ENCODE measurements at places on chromosomes 2 and 18.

GRCh38 chr2:49164729-49165128, 10.4 kb upstream of the FSHR start:
- no peak for DNase-seq

DNA sequence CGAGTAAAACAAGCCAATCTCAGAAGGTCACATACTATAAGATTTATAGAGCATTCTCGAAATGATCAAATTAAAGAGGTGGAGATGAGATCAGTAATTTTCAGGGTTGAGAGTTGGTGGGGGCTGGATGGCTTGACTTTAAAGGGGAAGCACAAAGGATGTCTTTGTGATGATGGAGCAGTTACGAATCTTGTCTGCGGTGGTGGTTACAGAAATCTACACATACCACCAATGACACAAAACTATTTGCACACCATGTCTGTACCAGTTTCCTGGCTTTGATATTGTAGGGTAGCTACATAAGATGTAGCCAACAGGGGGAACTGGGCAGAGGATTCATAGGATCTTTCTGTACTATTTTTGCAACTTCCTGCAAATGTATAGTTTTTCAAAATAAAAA, 190.6 kb upstream of the SMIM21 start:
- no peak for DNase-seq

- no peak for DNase-seq
Measured at GRCh38 chr18:75211002-75211621, 515 bp downstream of the TSHZ1 start.

DNA sequence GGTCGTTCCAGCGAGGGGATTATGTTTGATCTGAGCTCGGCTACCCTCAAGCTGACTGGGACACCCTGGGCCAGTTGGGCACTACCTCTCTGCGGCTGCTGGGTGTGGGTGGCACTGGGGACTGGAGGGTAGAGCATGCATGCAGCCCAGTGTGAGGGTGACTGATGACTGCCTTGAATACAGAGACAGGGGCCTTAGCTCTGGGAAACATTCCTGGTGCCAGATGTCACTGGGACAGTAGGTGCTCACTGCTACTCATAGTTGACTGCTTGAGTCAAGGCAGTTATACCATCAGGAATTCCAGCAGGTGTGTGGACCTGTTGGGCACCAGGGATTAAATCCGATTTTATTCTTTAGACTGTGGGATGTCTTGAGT, 33.6 kb upstream of the ATP6V1B1 start:
- no peak for DNase-seq

GRCh38 chr2:71276311-71277146, 49.6 kb upstream of the PAIP2B start:
- DNase-seq, result peak; percentile 88

DNA sequence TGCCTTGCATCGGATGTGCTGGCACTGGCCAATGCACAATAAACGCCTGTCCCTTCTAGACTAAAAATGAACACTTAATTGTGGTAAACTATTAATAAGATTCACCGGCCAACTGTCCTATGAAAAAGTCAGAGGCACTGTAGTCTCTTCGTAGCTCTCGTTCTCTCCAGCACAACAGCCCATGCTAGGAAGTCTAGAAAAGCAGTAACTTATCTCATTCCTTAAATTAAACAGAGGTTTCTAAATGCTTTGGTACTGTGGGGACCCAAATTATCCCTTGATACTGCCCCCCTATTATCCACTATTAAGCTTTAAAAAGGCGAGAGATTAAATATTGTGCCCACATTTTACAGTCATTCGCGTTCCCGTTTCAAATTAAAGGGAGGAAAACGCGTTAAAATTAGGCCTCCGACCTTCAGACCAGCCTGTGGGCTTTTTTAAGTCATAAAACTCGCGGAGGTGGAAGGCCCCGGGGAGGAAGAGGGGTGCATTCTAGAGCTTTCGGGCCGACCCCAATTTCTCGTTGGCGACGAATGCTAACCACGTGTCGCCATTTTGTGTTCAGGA, 1.5 kb upstream of the PCBP1 start:
- DNase-seq, result peak; percentile 24

DNA sequence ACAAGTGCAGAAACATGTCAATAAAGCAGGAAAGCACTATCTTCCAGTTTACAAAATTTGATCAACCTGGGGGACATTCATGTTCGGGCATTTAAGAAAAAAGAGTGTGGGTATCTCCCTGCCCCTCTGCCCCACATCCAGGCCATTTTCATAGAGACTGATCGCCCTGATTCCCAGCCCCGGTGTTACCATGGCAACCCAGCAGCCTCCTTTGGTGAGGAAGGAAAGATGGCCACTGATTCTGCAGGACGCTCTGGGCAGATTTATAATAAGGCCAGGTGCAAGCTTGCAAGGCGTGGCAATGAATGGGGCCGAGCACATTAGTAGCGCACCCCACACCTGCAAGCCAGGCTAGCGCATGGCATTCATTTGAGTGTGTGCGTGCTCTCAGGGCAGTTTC, 36.7 kb upstream of the ARL4C start:
- no peak for DNase-seq

DNA sequence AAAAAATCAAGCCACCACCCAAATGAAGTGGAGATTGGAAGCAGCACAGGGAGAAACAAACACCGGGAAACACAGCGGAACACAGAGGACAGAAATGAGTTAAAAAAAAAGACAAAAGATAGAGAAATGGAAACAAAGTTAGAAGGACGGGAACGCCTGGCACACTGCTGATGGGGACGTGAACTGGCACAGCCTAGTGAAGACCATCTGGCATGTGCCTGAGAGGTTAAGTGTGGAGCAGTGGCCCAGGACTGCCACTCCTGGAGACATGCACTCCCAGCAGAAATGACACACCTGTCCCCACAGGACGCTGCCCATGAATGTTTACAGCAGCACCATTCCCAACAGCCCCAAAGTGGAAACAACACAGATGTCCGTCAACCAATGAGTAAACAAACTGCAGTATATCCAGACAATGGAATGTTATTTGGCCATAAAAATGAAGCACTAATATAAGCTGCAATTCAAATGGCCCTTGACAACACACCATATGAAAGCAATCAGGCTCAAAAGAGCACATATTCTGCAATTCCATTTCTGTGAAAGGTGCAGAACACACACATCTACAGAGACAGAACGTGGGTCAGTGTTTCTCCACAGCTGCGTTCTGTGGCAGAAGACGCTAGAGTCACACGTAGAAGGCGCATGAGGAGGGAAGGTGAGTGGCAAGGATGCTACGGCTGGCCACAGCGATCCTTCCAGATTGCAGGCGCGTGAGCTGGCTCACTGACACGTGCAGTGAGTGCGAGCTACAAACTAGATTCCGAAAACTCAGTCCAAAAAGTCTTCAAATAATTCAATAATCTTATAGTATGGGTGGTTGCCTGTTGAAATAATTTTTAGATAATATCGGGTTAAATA, 24.6 kb downstream of the THAP4 start:
- DNase-seq, result peak; percentile 73

DNA sequence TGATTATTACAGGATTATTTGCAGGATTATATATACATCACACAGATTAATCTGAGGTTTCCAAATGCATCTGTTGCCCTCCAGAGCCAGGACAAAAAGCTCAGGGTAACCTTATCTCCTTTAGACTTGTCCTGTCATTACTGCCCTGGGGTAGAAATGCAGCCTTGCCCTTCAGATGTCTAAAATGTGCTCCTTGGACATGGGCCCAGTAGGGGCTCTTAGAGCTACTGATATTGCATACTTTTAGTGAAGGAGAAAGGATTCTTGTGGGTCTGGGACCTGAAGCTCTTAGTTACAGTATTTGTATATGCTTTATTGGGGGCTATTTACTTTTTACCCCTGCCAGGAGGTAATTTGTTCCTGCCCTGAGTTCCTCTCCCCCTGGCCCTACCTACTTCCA, 56.1 kb downstream of the PRKRA start:
- no peak for DNase-seq

GRCh38 chr2:223815186-223815883, 22.0 kb downstream of the AP1S3 start:
- no peak for DNase-seq

- no peak for DNase-seq
Measured at GRCh38 chr2:107525406-107525805, 301.3 kb upstream of the RGPD4 start.

DNA sequence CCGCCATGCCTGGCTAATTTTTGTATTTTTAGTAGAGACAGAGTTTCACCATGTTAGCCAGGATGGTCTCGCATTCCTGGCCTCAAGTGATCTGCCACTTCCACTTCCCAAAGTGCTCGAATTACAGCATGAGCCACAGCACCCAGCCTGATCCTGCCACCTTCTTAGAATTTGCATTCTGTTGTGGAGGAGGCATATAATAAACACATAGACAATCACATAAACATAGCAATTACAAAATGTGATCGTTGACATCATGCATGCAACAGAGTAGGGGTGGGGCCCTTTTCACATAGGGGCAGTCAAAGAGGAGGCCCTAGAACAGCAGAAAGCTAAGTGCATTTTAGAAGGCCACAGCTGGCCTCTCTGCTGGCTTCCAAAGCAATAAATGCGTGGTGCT, 39.9 kb upstream of the TSPYL6 start:
- DNase-seq, result no peak

DNA sequence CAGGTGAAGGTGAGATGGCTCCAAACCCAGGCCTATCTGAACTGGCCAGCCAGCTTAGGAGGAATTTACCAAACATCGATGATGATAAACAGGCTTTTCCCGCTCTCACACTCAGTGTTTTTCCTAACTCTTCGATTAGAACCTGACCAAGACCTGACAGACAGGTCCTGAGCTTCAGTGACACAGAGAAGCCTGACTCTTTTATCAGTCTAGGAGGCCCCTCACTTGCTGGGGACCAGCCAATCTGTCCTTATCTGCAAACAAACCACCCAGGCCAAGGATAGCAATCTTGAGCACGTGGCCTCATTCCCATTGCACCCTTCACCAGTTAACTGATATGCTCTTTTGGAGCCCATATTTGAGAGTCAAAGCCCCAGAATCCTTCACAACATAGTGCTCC, 1.9 kb upstream of the ITSN2 start:
- no peak for DNase-seq

- DNase-seq, result no peak
Measured at GRCh38 chr2:135512099-135512498, 18.9 kb downstream of the ZRANB3 start.

GRCh38 chr2:86598966-86599365, 24.7 kb downstream of the RNF103 start:
- DNase-seq, result no peak

DNA sequence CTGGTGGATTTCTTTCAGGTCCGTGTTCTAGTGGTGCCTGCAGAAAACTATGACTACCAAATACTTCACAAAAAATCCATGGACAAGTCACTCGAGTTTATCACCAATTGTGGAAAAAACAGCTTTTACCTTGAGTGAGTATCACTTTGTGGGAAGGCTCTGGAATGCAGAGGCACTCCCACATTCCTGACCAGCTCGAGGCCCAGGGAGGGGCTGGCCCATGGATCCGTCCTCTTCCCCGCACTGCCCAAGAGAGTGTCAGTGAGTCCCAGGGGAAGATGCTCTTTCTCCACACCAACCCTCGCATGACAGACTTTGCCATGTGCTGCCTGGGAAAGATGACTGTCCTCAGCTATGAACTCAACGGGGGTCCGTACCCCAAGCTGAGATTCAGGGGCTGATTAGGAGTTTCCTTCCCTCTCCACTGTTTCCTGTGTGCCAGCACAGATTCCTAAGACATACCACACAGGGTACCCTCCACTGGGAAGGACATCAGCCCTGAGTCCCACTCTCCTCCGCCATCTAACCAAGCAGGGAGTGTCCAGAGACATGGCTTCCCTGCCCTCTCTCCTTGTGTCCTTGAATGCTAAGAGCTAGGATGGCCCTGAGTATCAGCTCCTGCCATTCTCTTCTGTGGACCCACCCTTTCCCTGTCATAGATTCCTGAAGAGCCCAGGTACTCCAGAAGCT, 155.9 kb downstream of the LAMA3 start:
- no peak for DNase-seq

- DNase-seq, result no peak
Measured at GRCh38 chr2:113070606-113070975, 2.8 kb downstream of the IL1F10 start.

DNA sequence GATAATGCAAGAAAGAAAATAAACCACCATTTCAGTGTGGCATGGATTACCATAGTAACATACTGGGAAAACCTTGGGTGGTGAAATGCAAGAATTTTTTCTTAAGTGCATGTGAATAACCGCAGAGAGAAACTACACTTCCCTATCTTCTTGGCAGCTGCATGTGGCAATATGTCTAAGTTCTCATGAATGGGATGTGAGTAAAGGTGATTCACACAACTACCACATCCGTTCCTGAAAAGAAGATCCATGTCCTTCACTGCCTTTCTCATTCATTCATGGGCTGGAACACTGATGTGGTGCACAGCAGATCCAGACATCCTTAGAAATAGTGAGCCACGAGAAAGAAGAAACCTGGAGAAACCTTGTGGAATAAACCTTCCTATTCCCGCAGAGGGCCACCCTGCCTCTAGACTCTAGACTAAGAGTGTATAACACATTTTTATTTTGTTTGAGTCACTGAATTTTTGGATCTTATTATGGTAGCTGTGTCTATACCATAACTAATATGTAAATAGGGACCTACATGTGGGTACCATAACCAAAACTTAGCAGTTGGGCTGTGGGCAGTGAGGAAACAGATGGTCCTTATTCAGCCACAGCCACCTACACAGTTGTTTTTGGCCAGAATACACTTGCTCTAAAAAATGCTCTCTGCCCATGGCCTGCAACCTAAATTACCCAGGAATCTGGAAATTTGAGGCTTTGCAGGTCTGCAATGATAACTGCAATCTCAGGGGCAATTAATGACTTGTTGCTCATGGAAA, 573.3 kb downstream of the LRP1B start:
- DNase-seq, result no peak

GRCh38 chr2:100959225-100959880, 42.7 kb upstream of the RPL31 start:
- peak; percentile 30 for DNase-seq

- no peak for DNase-seq
Measured at GRCh38 chr2:88160517-88160916, 9.6 kb upstream of the THNSL2 start.

- DNase-seq, result no peak
Measured at GRCh38 chr2:105144152-105144940, 97.2 kb upstream of the GPR45 start.

DNA sequence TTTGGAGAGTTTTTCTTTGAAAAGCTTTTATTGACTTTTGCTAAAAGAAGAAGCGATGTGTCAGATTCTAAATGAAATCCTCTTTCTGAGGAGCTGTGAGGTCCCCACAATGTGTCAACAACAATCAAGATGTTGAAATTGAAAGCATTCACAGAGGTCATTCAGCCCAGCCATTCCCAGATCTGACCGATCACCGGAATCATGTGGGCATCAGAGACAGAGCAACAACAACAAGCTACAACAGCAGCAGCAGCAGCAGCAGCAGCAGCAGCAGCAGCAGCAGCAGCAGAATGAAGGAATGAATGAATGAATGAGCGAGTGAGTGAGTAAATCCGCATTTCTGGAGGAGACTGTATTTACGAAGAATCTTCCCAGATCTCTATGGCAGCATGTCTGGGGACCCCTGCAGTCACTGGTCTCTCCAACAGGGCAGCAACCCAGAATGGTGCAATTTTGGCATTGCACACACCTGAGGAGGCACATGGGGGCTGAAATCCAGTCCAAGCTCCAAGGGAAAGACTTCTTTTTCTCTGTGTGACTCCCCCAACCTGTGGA, 299.0 kb downstream of the MYCN start:
- DNase-seq, result no peak

- no peak for DNase-seq
Measured at GRCh38 chr18:51724790-51725721, 527.6 kb upstream of the MEX3C start.
